NCI-H460 (cell line): ENCODE measurements at places on chromosomes 2 and 18.

GRCh38 chr2:104474716-104475115 is 379.2 kb upstream of the POU3F3 start:
- DNase-seq: no peak

- DNase-seq: no peak
Measured at GRCh38 chr2:79850912-79851311, 338.1 kb downstream of the CTNNA2 start.

GRCh38 chr18:43001821-43002220 is 113.7 kb downstream of the RIT2 start:
- DNase-seq: no peak

DNA sequence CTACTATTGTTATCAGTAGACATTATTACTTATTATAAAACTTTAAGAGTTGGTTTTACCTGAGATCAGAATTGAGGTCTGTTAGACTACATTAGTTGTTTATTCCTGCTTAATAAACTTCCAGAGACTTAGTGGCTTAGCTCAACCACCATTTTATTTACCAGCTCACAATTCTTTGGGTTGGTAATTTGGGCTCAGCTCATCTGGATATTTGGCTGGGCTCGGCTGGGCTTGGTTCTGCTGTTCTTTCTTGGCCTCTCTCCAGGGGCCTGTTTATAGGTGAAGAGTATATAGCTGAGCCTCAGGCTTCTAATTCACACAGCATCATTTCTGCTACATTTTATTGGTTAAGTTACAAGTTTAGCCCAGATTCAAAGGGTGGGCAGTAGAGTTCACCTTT is 67.9 kb downstream of the CCDC138 start:
- DNase-seq: no peak

- DNase-seq: no peak
Measured at GRCh38 chr2:3741867-3742602, 38.7 kb downstream of the DCDC2C start.

GRCh38 chr18:62572456-62572855 is 49.6 kb downstream of the ZCCHC2 start:
- no peak for DNase-seq
